ENCODE measurements at places on chromosomes 11 and 22. TPM values are rescaled to one million over a fixed set of nuclear protein-coding genes. Genes with fewer than 3 reads are reported as not detected.

DNA sequence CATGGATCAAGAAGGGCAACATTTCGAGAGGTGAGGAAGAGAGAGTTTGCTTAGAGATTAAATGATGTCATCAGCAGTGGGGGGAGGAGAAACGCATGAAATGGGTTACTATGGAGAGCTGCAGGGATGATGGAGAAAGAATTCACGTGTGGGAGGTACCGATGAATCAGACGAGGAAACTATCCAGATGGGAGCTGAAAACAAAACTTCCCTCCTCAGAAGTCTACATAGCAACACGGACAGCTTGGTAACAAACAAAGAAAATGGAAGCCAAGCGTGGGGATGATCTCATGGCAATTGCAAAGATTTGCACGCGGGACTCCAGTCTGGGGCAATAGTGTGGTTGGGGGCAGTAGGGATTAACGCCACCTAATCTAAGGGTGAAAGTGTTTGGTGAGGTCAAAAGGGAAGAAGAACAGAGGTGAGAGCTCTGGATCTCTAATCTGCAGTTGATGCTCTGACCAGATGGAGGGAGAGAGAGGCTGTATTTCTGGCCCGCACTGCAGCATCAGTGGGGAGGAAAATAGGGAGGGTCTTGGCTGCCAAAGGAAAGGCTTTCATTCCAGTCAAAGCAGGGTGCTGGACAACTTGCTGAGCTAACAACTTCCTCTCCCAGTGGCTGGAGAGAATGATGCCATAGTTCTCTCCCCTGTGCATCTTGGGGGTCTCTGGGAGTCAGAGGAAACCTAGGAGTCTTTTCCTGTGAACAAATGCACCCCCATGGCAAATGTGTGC lies 43.4 kb upstream of the CSNK2A3 start:
- peak; percentile 41 for DNase-seq

- DNase-seq: no peak
These were observed 21.2 kb upstream of the ISX start for GRCh38 chr22:35044607-35045390.

- no peak for DNase-seq
These were observed 56.7 kb upstream of the CHST1 start for GRCh38 chr11:45722144-45722543.

DNA sequence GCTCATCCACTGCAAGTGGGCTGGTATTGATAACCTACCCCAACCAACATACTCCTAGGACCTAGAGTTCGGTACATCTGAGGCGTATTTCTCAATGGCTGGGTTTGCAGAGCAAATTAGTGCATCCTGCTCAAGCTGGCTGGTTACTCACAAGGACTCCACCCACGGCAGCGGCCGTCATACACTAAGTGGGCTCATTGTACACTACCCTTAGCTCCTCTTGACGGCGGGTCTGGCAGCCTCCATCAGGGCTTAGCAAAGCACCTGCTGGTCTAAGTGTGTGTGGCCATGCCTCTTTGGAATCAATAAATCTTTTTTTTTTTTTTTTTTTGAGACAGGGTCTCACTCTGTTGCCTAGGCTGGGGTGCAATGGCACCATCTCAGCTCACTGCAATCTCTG lies 20.2 kb upstream of the KCNJ11 start:
- DNase-seq: no peak

- peak; percentile 8 for DNase-seq
These were observed 96.7 kb downstream of the LARGE1 start for GRCh38 chr22:33823552-33823951.

DNA sequence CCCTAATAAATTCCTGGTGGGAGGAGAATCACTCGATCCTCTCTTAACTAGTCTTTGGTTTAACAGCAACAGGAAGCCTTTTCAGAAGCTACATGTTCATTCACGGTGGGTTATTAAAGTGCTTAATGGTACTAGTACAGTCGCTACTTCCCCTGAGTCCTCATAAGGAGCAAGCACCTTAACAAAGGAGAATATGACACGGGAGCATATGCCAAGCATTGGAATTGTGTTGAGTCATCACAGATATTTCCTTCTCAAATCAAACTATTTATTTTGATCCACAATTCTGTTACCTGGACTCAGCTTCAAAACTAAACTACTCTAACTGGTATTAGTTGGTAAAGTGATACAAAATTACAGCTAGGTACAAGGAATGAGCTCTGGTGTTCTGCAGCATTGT lies 177.5 kb upstream of the CTSC start:
- DNase-seq: no peak

DNA sequence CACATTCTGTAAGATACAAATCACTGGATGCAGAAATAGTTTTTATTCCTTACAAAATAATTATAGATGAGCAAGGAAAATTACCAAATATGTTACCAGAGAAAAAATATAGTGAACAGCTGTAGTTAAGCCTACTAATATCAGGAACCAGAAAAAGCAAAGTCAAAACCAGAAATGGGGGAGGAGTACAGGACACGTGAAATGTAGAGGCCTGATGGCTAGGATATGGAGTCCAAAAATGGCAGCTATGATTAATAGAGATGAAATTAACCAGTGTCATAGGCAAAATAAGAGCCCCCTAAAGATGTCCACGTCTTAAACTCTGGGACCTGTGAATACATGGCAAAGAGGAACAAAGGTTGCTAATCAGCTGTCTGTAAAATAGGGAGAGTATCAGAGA lies 34.1 kb downstream of the MRE11 start:
- no peak for DNase-seq

- DNase-seq: peak; percentile 94
These were observed 35.7 kb downstream of the EIF3F start for GRCh38 chr11:8022876-8023275.

- DNase-seq: no peak
These were observed 3.1 kb upstream of the PTS start for GRCh38 chr11:112223121-112223520.

GRCh38 chr11:45982656-45983470 lies 60.4 kb downstream of the LARGE2 start:
- peak; percentile 41 for DNase-seq

GRCh38 chr22:31347251-31348008 lies 1.3 kb upstream of the PATZ1 start:
- peak; percentile 72 for DNase-seq

GRCh38 chr11:5620651-5621521 lies 3.9 kb upstream of the TRIM34 start:
- DNase-seq: peak; percentile 54

DNA sequence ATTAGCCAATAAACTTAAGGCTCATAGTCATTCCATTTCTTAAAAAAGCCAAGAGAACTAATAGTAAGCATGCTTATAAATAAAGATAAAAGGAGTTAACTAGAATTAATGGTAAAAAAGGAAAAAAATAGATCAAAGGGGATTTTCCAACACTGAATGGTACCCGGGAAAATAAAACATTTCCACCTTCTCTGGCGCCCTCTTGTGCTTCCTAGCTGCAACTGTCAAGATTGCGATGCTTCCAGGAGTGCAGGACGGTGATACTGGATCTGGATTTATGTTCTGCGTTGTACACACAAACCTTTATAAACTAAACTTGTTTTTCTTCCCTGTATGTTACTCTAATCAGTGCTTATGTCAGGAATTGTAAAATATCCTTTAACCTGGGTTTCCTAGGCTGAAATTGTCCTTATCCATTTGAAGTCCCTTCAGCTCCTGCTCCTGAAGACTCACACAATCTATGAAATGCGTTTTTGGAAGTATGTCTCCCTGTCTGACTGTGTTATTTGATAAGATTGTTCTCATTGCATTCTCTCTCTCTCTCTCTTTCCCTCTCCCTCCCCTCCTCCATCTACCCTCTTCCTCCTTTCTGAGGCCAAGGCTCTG lies 9.6 kb upstream of the HTATIP2 start:
- DNase-seq: peak; percentile 59

GRCh38 chr11:61111786-61112517 lies 9.7 kb downstream of the CD5 start:
- no peak for DNase-seq

DNA sequence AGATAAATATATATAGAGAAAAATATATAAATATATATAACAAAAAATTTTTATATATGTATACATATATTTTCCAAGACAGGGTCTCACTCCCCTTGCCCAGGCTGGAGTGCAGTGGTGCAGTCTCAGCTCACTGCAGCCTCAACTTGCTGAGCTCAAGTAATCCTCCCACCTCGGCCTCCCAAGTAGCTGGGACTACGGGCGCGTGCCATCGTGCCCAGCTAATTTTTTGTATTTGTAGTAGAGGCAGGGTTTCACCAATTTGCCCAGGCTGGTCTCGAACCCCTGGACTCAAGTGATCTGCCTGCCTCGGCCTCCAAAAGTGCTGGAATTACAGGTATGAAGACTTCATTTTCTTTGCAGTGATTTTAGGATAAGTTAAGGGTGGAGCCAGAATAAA lies 38.9 kb upstream of the SEPTIN5 start:
- no peak for DNase-seq

DNA sequence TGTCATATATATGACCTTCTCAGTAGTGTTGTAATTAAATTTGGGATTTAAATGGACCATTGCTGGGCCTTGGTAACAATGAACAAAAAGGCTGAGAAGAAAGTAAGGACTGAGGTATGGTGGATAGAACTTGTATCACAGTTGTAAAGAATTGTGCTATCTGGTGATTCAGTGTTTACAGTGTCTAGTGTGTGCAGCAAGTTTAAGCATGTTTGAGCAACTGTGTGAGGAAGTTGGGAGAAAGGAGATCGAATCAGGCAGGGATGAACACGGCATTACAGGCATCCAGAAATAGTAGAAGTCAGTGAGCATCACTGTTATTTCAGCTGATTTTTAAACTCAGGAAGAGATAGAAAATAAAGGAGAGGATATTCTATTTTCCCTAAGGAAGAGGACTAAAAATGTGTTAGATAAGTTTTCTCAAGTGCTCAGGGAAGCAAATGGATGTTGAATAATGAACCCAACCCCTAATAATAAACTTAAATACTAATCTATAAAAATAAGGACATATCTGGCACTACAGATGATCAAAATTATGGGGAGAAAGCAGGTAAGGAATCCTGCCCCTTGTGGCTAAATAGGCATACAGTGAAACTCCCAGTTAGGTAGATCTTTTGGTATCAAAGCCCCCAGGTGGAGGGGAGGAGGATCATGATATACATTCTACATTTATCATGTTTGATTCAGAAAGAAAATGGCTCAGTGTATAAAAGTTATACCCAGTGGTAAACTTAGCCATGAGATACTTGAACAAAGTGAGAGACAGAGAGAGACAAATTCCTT lies 361.0 kb upstream of the ANO3 start:
- DNase-seq: no peak

GRCh38 chr11:9250139-9250582 lies 15.0 kb downstream of the DENND5A start:
- peak; percentile 29 for DNase-seq

DNA sequence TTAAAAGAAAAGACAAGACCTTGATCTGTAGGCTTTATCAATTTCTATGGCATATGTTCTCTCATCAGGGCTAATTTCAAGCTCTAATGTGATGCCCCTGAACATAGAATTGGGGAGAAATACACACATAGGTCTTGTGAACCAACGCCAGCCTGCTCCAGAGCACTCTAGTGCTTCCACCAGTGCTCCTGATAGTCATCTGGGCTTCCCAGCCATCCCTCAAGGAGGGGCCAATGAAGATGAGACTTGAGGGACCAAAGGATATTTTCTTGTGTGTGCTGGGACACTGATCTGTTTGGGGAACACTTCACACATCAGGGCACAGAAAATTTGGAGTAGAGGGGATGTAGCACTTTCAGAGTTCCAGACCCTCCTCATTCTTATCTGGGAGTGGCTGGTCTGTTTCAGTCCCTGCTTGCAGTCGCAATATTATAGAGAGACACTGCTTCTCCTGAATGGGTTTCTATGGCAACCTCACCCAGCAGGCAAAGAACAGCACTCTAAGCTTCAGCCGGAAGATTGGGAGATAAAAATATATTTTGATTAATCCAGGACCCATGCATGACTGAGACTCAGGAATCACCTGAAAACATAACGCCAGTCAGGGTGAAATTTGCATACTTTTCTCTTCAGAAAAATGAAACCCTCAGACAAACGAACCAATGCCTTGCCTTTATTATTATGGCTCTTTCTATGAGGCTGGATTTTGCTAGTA lies 28.4 kb upstream of the SCN3B start:
- DNase-seq: no peak

- peak; percentile 95 for DNase-seq
These were observed 30.2 kb downstream of the C22orf31 start for GRCh38 chr22:29031227-29032011.

- DNase-seq: no peak
These were observed 250.3 kb downstream of the BRD1 start for GRCh38 chr22:49577168-49578060.

DNA sequence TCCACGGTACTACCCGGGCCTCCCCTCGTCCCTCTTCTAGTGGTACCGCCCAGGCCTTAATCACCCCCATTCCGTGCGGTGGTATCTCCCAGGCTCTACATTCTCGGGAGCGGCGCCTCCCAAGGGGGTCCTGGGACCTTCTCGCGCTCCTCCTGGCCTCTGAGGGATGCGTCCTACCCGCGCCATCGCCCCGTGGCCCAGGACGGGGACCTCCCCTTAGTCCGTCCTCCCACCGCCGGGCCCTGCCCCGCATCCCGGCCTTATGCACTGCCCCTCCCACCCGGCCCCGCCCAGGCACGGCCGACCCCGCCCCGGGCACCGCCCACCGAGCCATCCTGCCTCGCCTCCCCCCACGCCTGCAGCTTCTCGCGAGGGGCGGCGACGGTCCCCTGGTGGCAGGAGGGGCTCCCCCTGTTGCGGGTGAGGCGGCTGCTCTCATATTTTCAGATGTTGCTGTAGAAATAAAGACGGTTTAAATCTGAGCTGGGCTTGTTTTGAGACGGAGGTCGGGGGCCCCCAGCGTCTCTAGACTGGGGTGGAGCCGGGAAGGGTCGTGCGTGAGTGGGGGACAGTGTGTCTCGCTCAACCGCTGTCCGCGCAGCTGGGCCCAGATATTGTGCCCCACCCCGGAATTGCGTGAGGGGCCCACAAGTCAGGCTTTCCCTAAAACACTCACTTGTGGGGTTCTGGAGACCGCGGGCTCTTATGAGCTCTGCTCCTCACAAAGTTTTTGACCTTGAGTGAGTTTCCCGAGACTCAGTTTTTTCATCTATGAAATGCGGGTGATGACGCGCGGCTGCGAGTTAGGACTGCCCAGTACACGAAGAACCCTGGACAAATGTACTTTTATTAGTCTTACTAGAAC lies 828 bp upstream of the RAB1B start:
- peak; percentile 90 for DNase-seq

FBLN1 gene
- total RNA-seq: 12.2 TPM

OR52I2 gene
- total RNA-seq: not detected

KDM4D gene
- 0.88 TPM for total RNA-seq

NXPE4 gene
- total RNA-seq: not detected

PATE2 gene
- total RNA-seq: not detected

GRAMD1B gene
- 52.0 TPM for total RNA-seq

OR11H1 gene
- total RNA-seq: not detected

CHKB gene
- total RNA-seq: 47.0 TPM

POU2F3 gene
- not detected for total RNA-seq

ANAPC15 gene
- 23.1 TPM for total RNA-seq

NAALAD2 gene
- not detected for total RNA-seq

DEPDC7 gene
- 21.1 TPM for total RNA-seq

CALCA gene
- not detected for total RNA-seq

SHISA8 gene
- 0.27 TPM for total RNA-seq

PIWIL4 gene
- total RNA-seq: 0.73 TPM

HPX gene
- not detected for total RNA-seq

TRIM51 gene
- not detected for total RNA-seq

All from myocyte (in vitro differentiated cells).